Uterus (tissue), 4 donors: ENCODE measurements at places on chromosomes 5 and 9. TPM values are rescaled to one million over a fixed set of nuclear protein-coding genes. Genes with fewer than 3 reads are reported as not detected.

The GCNT4 gene
- 1.5 TPM for total RNA-seq

- DNase-seq = no peak
Observed at GRCh38 chr9:34650816-34651215, 1.2 kb upstream of the IL11RA start.

The GNA14 gene
- total RNA-seq = 11.3 TPM

- DNase-seq = no peak
Observed at GRCh38 chr5:65803699-65804391, 81.8 kb downstream of the NLN start.

- DNase-seq = no peak
Observed at GRCh38 chr9:98357921-98358535, 102.6 kb upstream of the TBC1D2 start.

The CARTPT gene
- total RNA-seq = not detected

DNA sequence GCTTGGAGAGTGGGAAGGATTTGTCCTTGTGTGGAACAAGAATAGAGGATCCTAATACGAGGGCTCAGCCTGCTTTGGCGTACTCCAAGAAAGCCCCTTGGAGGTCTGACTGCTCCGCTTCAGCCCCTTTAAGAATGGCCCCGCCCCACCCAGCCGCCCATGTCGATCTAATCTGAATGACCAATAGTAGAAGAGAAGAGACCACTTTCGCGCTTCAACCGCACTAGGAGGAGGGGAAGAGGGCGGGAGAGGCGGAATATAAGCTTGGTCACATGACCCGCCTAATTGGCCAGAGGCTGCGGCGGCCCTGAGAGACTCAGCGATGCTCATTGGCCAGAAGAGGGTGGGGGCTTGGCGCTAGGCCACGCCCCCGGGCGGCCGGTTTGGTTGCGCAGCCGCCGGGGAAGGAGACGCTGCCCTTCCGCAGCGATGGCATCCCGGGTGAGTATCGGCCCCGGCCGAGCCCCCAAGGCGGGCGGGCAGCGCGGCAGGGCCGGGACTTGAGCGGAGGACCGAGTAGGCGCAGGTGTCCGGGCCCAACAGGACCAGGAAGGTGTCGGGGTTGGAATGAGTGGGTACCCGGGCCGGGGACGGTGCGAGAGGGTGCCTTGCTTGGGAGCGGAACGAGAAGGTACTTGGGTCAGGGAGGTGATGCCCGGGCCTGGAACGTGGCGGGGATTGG lies at the start of gene MIGA2:
TSS of gene MIGA2 (plus strand) at position 386 of the 682 bp plus-strand sequence. CDS start 3,969 bp downstream, outside the sequence.
- DNase-seq = peak; percentile 99

The PRLR gene
- total RNA-seq = 15.8 TPM

The MARCHF3 gene
- 8.8 TPM for total RNA-seq

The GADD45G gene
- 16.6 TPM for total RNA-seq

The SPARC gene
- total RNA-seq = 566 TPM

DNA sequence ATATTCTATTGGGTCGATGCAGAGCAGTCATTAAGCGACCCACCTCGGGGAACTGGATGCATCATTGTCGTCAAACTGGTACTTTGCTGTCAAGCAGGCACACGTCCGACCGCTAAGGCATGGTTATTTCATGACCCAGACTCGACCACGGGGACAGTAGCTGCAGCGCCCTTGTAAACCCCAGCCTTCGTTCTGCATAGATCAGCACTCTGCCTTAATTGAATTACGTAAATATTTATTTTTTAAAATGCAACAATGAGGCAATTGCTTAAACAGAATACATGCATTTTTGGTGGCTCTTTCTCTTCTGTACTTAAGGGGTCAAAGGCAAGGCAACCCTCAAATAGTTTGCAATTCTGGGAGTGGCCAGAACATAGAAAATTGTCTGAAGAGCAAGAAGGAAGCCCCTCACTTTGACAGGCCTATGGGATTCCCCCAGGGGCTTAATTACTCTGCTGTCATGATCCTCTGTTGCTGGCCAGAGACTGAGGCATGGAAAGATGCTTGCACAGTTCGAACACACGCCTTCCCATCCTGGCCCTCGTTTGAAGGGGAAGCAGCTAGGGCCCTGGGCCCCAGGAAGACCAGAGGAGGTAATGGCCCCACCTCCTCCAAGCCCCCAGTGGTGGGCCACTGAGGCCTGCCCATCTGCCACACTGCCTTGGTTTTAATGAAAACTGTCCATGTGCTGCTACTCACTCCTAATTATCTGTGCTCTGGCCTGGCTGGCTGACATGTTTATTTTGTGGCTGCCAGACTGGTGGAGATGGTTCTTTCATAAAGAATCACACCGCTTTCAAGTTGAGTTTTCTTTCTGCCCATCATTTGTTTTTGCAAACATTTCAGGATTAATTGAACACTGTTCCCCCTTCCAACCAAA lies 169.7 kb upstream of the MAST4 start:
- DNase-seq = no peak

DNA sequence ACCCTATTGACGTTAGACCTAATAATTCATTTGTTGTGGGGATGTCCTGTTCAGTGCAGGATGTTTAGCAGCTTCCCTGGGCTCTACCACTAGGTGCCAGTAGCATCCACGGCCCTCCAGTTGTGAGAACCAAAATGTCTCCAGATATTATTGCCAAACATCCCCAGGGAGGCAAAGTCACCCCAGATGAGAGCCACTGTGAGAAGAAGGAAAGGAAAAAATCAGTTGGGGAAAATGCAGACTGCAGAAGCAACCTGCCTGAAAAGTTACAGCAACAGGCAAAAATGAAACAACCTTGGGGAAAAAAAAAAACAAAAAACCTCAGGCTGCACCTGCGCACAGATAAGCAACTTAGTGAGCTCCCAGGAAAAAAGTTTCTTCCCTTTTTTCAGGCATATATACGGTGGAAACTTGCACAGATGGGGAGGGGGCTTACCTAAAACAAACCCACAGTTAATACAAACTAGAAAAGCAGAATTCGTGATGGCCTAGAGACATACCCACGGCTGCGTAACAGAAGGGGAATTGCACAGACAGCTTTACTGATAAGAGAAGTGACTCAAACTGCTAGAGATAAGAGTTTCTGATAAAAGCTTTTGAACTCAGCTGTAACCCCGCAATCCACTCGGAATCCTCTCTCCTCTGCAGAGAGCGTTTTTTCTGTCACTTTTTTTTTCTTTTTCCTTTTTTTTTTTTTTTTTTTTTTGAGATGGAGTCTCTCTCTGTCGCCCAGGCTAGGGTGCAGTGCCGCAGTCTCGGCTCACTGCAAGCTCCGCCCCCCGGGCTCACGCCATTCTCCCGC lies 29.8 kb upstream of the FBP1 start:
- DNase-seq = peak; percentile 67

- no peak for DNase-seq
Observed at GRCh38 chr5:134547066-134547465, 21.6 kb downstream of the JADE2 start.

DNA sequence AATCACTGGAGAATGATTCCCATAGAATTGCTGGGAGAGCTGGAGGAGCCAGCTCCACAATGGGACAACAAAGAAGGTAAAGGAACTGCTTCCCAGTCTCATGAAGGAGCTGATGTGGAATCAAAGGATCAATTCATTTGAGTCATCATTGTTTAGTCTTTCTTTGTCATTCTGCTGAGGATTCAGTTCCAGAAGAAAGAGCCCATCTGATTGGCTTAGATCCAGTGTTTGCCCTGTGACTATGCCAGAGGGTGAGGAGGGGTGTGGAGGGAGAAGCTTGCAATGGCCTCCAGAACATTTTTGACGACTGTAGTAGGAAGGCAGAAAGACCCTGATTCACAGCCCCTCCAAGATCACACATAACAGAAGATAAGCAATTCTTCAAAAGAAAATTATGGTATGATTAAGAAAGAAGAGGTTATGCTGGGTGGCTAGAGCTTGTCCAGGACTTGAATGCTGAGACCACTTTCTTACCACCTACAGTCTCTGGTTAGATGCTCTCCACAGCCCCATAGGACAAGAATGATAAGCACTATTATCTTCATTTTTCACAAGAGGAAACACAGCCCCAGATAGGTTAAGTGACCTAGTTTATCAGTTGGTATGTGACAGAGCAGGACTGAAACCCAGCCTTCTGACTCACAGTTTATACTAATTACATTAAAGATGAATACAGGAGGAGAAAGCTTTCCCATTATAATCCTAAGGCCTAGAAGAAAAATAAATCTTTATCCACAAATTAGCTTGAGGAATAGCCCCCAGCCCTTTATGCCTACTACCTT lies 363.1 kb downstream of the PRELID2 start:
- no peak for DNase-seq

- no peak for DNase-seq
Observed at GRCh38 chr5:32331217-32331934, 18.6 kb upstream of the MTMR12 start.

The DEPDC1B gene
- not detected for total RNA-seq

DNA sequence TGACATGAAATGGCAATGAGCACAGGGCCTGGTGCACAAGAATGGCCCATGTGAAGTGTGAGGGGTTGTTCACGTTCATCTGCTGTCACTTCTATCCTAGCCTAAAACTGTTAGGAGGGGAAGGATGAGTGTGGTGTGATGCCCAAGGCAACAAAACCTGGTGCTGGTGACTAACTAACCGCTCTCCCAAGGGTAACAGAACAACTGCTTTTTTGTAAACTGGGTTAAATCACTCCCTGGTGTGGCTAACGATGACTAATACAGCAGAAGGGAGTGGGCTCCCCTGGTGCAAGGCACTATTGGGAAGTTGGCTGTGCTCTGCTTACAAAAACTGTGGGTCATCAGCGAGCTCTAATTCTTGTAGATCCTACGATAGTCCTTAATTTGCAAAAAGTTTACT lies 103.2 kb upstream of the VCAN start:
- no peak for DNase-seq

The AK8 gene
- total RNA-seq = 0.61 TPM

The ST8SIA4 gene
- total RNA-seq = 4.8 TPM

DNA sequence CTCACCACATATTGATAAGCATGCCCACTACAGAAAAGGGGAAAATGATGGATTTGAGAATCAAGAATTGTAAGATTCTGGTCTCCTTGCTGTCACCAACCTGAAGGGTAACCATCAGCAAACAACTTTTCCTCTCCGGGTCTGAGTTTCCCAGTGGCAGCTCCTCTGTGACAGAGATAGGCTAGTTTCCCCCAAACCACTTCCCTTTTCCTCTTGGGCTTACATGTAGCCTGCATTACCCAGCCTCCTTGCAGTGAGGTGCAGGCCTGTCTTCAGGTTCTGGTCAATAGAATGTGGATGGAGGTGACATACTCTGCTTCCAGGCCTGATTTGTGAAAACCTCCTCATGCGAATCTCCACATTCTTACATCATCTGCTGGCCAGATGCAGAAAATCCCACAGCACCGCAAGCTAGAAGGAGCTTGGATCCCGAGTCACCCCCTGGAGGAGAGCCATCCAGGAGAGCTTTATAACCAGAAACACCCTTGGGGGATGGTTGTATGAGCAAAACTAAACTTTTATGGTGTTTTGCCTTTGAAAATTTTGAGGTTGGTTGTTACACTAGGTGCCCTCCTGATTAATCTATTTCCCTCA lies 206.1 kb downstream of the RGS3 start:
- DNase-seq = no peak

DNA sequence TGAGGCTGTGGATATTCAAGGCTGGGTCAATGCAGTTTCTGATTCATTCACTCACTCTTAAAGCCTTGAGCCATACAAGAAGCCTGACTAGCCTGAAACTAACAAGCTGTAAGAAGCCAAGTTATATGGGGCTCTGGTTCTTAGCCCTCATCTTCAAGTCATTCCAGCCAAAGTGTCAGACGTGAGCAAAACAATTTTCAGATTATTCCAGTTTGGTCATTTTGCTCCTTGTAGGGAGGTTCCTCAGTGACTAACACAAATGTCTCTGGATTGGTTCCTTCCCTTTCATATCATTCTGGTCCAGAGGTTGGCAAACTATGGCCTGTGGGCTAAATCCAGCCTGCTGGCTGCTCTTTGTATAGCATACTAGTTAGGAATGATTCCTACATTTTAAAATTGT lies 12.5 kb upstream of the SHOC1 start:
- no peak for DNase-seq

GRCh38 chr9:124768750-124769548 lies 2.2 kb downstream of the NR6A1 start:
- DNase-seq = no peak

DNA sequence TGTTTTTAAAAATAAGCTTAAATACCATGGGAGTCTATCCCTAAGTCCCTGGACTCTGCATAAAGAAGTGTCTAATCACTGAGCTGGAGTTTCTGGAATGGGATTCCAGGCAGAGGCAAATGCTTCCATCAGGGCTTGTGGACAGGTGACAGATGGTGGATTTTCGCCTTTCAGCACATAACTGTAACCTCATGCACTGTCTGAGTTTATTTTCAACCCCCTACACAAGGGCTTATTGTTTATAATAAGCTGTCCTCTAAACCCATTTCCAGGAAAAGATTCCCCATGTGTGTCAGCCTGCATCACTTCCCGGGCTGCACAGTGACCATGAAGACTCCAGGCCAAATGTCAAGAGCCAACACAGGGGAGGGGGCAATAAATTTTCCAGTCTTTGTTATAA lies 264.0 kb downstream of the PIK3R1 start:
- no peak for DNase-seq

The HCN1 gene
- total RNA-seq = not detected

The MCIDAS gene
- not detected for total RNA-seq

GRCh38 chr5:65451436-65451835 lies 30.3 kb downstream of the ADAMTS6 start:
- DNase-seq = no peak

The C1QTNF3 gene
- total RNA-seq = 7.6 TPM

The FBN2 gene
- 389 TPM for total RNA-seq

- DNase-seq = no peak
Observed at GRCh38 chr5:40367255-40367654, 312.5 kb upstream of the PTGER4 start.

GRCh38 chr5:101390151-101390908 lies 487.2 kb upstream of the ST8SIA4 start:
- no peak for DNase-seq

The PCDHGA8 gene
- 1.8 TPM for total RNA-seq

- no peak for DNase-seq
Observed at GRCh38 chr5:75185763-75186162, 50.9 kb downstream of the ANKRD31 start.

GRCh38 chr5:17252543-17252942 lies 35.1 kb downstream of the BASP1 start:
- DNase-seq = no peak

DNA sequence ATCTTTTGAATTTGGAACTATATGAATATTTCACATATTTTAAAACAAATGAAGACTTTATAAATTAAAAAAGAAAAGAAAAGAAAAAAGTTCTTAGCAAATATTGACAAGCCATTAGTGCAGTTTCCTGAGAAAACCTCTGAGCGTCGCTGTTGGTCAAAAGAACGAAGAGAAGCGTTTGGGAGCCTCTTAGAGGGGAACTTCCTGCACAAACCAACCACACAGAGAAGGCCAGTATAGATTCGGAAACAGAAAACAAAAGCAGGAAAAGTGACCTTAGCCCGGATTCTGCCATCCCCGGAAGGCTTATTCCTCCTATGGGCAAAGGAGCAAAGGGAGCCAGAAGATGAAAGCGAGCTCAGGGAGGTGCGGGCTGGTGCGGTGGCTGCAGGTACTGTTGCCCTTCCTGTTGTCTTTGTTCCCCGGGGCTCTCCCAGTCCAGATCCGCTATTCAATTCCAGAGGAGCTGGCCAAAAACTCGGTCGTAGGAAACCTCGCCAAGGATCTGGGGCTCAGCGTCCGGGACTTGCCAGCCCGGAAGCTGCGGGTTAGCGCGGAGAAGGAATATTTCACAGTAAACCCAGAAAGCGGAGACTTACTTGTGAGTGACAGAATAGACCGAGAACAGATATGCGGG lies at the start of gene PCDHGB2:
TSS of gene PCDHGB2 (plus strand) at position 205 of the 637 bp plus-strand sequence. CDS start at position 347, 142 bp downstream.
- no peak for DNase-seq

GRCh38 chr9:69199769-69200470 lies 25.8 kb downstream of the TJP2 start:
- peak; percentile 35 for DNase-seq

The FOXD4L5 gene
- total RNA-seq = 0.14 TPM
